ENCODE measurements at places on chromosomes 4 and X.

GRCh38 chrX:112008724-112009123, 73.9 kb downstream of the TRPC5 start:
- DNase-seq, result no peak

- no peak for DNase-seq
These were observed 13.6 kb downstream of the JADE1 start for GRCh38 chr4:128823025-128823661.

GRCh38 chr4:15493411-15493810, 23.7 kb downstream of the CC2D2A start:
- no peak for DNase-seq

DNA sequence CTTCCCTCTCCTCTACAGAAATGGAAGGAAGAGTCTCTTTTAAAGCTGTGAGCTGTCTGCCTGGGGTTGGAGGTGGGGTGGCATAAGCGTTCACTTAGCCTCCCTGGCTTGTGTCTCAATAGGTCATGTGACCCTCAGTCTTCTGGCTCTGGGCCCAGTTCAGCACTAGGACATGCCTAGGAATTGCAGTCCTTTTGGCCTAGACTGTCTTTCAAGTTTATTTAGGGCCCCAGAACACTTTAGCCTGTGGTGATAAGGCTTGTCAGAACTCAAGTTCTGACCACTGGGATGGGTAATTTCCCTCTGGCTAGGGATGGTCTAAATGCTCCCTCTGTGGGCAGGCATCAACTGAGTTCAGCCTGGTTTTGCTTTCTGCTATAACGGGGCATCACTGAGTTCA, 34.3 kb upstream of the ARMCX4 start:
- no peak for DNase-seq

- no peak for DNase-seq
These were observed 142.0 kb upstream of the RBPJ start for GRCh38 chr4:26178854-26179253.

DNA sequence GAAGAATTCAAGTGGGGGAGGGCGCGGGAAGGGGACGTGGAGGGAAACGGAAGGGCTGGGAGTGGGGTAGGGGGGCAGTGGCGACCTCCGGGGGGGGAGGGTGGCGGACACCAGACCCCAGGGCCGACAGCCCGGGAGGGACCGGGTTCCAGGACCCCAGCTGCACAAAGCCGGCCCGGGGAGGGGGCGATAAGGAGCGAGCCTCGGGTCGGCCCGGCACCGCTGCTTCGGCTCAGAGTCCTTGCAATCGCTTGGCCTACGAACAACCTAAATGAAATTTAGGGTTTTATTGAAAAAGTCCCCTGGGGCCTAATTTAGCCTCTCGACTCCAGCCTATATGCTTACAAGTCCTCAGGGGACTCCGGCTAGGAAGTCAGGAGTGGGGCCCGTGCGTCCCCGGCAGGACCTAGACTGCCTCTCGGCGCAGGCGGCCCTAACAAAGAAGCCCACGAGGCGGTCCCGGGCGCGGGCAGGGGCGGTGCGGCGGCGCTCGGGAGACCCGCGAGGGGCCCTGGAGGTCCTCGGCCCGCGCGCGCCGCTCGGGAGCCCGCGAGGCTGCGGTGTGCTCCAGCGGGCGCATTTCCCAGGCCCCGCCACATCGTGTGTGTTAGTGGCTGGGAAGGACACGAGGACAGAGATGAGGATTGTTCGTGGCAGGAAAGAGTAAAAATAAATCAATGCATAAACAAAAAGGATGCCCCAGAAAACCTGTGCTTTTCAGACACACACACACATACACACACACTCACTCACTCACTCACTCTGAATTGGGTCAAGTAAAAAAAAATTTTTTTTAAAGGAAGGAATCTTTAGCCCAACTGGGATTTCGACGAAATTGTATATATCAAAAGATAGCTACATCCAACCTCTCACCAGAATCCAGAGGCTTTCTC, 70.0 kb downstream of the MGST2 start:
- DNase-seq, result no peak
